ENCODE measurements at places on chromosomes 11 and 22.

DNA sequence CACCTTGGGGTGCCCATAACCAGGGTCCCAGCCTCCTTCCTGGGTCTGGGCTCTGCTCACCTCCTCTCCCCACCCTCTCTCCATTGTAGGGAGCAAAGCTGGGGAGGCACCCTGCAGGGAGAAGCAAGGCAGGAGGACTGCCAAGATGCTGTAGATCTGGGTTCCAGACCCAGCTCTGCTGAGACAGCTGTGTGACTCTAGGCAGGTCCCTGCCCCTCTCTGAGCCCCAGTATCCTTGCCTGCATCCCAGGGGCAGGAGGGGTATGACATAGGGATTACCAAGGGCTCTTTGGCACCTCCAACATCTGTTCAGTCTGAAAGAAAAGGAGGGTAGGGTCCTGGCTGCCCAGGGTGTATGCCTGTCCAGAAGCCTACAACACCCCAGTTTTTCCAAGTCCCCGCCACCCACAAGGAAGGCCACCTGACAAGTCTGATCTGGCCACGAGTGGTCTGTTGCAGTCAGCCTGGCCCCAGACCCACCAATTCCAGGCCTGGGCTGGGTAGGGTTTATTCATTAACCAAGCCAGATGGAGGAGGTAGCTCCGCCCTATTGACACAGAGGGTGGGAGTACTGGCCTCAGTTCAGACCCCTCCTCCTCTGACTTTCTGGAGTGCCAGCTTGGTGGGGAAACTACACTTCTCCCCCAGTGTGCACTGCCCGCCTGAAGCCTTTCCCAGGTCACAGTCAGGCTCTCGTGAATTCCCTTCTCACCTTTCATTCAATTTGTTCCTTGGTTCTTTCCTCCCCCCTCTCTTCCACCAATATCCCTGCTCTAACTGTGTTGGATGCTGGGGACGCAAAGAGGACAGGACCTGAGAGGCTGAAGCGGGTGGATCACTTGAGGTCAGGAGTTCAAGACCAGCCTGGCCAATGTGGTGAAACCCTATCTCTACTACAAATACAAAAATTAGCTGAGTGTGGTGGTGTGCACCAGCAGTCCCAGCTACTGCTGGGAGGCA lies 15.0 kb downstream of the STARD10 start:
- no peak for DNase-seq

DNA sequence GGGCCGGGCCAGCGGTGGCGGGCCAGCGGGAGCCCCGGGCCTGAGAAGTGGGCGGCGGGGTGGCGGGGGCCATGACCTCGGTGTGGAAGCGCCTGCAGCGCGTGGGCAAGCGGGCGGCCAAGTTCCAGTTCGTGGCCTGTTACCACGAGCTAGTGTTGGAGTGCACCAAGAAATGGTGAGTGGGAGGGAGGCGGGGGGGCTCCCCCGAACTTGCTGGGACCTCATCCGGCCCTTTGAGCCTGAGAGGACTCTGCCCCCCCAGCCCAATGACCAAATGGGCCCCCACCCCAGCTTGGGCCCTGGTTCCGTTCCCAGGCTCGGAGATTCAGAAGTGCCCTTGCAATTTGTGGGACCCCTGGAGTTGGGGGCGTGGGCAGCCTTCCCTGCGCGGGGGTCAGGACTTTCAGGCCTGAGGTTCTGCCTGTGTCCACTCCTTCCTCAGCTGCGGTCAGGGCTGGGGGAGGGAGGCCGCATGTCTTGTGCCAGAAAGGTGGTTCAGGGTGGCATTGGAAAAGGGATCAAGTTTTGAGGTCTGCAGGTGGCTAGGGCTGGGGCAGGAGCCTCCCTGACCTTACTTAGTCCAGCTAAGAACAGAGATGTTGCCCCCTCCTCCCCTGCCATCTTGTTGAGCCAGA lies 496 bp downstream of the EHBP1L1 start:
- no peak for DNase-seq

DNA sequence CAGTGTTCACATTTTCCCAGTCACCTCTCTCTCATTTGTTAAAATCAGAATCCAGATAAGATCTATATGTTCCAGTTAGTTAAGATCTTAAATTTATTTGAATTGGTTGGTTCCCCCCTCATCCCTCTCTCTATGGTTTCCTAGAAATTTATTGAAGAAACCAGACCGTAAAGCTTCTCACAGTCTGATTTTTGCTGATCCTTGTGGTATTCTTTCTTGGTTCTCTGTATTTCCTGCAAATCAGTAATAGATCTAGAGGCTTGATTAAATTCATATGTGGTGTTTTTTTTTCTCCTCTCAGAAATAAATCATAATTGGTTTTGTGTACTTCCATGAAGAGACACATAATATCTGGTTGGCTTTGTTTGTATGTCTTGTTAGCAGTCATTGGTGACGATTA lies 147.5 kb downstream of the TMEM135 start:
- DNase-seq, result no peak

DNA sequence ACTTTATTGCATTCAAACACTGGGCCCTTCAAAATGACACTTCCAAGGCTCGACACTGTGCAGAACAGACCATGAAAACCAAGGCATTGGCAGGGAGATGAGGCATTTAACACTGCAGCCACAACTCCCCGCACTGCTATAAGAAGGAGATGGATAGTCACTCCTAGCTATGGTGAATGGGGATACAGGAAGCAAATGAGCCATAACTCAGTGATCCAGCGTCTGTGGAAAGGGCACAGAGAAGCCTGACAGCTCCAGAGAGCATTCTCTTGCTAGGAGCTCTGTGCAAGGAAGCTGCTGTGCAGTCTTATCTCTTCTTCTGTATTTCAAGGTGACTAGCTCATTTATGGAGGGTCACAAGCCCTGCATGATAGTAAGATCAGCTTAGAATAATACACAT lies 20.9 kb downstream of the HPS4 start:
- no peak for DNase-seq

DNA sequence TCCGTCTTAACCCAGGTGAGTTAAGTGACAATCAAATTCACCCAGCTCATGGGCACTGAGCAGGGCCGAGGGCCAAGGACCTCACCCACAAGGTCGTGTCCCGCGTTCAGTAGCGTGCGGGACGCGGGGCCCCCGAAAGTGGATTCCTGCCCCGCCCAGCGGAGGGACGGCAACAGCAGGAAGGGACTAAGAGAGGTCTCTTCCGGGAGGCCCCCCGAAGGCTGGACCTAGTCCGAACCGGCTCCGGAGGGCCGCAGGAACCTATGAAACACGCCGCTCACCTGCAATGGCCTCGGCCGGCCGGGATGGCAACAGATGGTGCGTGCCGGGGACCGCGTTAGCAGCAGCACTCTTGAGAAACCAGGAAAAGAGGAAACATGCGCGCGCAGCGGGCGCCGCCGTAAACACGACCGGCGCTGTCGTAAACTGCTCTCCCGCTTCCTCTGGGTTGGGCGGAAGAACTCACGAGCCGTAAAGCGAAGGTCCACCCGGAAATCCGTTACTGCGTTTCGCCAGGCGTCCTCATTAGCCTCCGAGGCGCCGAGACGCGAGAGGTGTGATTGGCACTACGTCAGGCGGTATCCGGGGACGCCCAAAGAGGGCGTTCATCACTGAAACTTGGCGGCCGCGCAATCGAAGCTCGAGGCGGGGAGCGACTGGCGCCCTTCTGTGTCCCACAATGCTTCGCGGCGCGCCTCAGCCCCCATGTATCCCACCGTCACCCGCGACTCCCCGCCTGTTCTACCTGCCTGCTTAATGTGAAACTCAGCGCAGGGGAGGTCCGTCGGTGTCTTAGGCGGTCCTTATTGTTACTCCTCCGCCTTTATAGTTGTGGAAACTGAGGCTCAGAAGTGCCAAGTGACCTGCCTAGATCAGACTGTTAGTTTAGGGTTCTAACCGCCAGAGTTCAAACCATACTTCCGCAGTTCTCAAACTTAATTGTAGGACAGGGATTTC lies at the start of gene EIF3D:
EIF3D (minus strand) TSS at position 372 of the 957 bp plus-strand sequence. CDS start 3,045 bp downstream, outside the sequence.
- DNase-seq, result peak; percentile 99

DNA sequence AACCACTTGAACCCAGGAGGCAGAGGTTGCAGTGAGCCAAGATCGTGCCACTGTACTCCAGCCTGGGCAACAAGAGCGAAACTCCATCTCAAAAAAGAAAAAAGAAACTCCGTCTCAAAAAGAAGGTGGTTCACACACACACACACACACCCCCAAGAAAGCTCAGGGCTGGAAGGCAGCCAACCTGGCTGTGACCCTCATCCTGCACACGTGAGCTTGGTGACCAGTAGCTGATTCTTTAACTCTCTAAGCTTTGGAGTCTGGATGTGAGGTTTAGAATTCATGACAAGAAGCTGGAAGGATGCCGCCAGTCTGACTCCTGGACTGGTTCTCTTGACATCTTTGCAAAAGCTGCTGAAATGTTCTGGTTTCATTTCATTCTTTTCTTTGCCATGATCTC lies 1.9 kb upstream of the RNH1 start:
- no peak for DNase-seq

DNA sequence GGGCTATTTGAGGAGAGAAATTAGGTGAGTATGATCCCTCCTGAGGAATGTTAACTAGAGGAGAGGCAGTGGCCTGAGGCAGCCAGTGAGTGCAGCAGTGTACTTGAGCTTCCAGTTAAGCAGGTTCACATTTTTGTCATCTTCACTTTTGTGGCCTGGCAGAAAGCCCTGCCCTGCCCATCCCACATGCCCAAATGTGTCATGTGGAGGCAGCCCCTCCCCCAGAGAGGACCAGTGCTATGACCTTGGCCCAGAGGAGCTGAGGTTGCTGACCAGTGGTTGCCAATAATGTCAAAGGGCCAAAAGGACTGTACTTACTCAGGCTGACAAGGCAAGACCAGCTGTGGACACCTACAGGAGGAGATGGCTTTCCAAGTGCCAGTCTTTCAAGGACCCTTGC lies 17.6 kb upstream of the GRK2 start:
- DNase-seq, result no peak

DNA sequence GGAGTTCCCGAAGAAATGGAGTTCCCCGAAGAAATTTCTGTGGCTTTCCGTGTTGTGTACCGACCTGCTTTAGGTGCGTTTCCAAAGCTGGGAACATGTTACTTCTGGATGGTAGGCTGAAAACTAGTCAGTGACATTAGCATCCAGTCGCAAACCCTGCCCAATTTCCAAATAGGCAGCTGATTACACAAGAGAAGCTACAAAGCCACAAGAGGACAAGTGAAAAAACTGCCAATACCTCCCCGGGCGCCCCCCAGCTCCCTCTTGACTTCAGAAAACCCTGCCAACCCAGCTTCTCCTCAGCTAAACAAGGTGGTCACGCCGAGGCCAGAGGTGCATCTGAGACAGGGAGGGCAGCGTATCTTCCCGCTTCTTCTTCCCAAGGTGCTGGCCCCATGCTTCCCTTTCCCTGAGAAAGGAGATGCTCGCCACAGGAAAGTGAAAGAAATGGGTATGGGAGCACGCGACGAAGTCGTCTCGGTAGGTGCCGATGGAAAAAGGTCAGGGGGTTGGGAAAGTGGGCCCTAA lies 551 bp downstream of the AGBL2 start:
- no peak for DNase-seq

DNA sequence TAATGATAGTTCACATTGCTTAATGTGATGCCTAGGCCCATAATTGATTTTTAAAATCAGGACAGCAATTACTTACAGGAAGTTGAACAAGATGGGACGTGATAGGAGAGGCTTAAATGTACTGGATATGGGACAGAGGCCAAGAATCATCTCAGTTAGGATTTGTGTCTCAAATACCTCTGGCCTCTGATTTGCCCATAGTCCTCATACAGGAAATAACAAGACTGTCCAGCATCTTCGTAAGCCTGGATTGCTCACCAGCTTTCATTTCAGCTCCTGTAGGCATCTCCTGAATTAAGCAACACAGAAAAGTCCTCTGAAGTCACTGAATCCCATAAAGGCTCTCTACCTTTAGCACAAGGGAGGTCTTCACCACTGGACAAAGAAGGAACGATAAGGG lies at the start of gene MRGPRX3:
MRGPRX3 (plus strand) TSS at position 231 of the 400 bp plus-strand sequence. CDS start 4,632 bp downstream, outside the sequence.
- DNase-seq, result no peak

- DNase-seq, result no peak
Observed at GRCh38 chr22:43631201-43631600, 180.9 kb downstream of the EFCAB6 start.

DNA sequence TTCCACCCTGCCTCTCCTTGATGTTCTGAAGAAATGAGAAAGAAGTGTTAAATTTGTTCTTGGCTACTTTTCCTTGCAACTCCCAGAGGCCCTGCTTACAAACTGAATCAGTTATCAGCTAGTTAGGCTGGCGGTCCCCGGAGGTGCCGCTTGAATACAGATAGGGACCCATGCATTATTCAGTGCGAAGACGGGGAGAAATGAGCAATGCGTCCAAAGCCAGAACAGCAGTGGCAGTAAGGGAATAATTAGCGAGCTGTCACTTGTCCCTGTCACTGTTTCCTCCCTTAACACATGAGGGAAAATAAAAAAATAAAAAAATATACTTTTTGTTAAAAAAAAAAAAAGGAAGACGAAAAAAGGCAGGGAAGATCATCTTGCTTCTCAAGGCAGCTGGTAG lies 528.1 kb downstream of the MN1 start:
- no peak for DNase-seq

GRCh38 chr11:116660011-116660410 lies 112.8 kb downstream of the BUD13 start:
- DNase-seq, result no peak

DNA sequence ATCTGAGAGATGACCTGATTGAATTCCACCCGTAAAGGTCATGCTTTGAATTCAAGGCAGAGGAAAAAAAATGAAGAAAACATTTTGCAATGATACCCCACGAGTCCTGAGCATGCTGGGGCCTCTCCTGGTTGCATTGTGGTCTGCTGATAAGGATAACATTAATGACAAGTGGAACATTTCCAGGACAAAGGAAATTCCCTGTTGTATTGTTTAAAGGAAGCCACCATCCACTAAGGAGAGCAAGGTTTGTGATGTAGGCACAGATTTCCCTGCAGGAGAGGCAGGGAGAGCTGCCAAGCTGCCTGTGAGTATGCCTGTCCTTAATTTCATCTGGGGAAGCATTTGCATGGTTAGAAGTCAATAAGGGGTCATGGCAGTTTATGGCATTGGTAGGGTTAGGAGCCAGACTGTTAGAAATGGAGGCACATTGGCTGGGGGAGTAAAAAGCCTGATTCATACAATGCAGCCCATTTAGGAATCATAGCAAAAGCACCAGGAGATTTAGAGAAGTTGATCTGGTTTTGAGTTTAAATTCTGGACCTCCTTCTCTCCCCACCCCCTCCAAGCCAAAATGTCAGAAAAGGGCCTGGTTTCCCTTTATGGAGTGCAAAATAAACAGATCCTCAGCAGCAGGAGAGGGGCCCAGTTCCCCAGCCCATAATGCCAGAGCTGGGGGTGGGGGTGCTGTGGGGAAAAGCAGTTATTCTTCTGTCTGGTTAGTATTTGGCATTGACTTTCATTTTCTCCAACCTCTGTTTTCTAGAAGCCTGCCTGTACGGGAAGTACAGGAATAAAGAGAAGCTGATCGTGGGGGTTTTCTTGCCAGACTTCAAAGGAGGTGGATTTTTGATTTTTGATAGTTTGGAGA lies 22.1 kb downstream of the FLI1 start:
- no peak for DNase-seq

DNA sequence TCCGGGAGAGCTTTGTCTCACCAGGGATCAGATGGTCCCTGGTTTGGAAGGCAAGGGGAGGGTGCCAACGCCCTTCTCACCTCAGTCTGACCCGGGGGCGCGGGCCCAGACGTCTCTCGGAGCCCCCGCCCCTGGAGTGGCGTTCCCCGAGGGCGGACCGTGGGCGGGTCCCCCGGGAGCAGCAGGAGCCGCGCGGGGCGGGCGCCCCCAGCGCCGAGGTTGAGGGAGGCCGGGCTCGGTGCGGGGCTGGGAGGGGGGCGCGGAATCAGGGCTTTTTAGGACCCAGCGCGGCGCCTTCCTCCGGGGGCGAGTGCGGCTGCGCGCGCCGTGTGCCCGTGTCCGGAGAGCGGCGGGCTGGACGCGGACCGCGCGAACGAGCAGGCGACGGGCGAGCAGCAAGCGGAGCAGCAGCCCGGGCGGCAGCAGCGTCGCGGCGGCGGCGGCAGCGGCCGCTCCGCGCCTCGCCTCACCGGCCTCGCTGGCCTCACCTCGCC lies at the start of gene KCNC1:
KCNC1 (plus strand) TSS at position 364 of the 494 bp plus-strand sequence. CDS start 1,222 bp downstream, outside the sequence.
- no peak for DNase-seq
